ENCODE measurements at places on chromosomes 5 and 9. TPM values are rescaled to one million over a fixed set of nuclear protein-coding genes. Genes with fewer than 3 reads are reported as not detected.

- DNase-seq: no peak
Observed at GRCh38 chr5:109324931-109325330, 84.8 kb downstream of the PJA2 start.

Gene SLIT3
- not detected for total RNA-seq

Gene TPRN
- total RNA-seq: 4.6 TPM

DNA sequence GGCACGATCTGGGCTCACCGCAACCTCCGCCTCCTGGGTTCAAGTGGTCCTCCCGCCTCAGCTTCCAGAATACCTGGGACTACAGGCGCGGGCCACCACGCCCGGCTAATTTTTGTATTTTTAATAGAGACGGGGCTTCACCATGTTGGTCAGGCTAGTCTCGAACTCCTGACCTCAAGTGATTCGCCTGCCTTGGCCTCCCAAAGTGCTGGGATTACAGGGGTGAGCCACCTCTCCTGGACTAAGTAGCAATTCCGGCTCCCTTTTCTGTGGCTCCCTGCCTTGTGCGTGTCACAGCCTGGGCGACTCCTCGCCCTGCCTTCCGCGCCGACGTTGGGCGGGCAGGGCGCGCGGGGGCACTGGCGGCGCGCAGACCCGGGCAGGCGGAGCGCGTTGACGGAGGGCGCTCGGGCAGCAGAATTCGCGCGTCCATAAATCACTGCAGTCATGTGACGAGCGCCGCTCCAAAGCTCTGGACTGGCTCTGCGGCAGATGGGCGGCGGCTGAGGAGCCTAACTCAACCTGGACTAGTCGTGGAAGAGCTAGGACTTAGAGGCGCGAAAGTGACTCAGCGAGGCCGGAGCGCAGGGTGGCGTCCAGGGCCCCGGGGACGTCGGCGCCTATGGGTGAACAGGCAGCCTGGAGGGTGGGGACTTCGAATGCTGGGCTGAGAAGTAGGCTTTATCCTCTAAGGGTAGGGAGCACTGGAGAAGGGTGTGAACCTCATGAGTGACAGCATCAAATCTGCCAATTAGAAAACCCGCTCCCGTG is 1.4 kb upstream of the CIZ1 start:
- DNase-seq: peak; percentile 90

Gene TSTD2
- 15.0 TPM for total RNA-seq
